Hippocampal formation (tissue), 2 donors: ENCODE measurements at places on chromosomes 7 and 10.
A peak's percentile ranks its signal among the peaks of the same experiment; 100 is the strongest.

DNA sequence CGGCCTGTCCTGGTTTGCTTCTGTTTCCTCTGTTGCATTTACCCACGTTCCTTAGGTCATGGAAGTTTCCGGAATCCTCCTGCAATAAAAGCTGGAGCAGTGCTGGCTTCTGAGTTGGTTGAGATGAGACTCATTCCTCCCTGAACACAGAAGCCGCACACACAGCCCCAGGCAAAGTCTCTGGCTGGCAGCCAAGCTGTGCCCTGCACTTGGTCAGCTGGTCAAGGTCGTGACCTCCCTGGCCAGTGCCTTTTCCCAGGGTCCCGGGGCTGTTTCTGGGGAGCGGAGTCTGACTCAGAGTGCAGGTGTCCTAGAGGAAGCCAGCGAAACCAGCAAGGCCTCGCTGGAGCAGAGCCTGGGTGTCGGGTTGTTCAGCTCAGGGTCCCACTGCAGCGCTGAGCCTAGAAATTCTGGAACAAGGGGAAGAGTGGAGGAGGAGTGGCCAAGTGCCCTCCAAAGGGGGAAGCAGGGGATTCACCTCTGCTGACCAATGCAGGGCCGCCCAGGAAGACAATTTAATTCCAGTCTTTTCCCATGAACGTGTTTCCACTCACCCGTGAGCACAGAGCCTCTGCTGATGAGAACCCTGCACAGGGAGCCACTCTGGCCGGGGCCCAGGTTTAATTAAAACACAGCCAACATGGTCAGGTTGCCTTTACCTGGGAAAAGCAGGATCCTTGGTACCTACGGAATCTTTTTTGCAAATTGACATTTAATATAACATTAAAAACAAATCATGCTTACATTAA is 245.5 kb upstream of the PPP2R2D start:
- no peak for DNase-seq

DNA sequence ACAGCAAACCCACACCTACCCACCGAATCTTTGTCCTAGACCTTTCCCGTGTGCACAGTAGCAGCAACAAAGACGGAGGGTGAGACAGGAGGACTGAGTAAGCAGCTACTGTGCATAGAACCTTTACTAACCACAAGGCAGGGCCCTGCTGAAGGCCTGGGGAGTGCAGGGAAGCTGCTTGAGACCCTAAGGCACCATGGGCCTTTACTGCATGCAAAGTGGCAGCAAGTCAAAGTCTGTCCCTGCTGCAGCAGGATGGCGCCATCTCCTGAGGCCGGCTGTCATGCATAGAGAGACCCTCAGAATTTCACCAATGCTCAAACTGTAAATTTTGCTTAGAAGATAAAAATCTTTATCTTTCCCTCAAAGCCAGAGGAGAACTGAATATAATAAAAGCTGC is 610.5 kb downstream of the ACTR3B start:
- no peak for DNase-seq

- no peak for DNase-seq
Observed at GRCh38 chr10:78155722-78156121, 122.1 kb downstream of the RPS24 start.

GRCh38 chr7:19114551-19114855 is 2.9 kb downstream of the TWIST1 start:
- no peak for DNase-seq

DNA sequence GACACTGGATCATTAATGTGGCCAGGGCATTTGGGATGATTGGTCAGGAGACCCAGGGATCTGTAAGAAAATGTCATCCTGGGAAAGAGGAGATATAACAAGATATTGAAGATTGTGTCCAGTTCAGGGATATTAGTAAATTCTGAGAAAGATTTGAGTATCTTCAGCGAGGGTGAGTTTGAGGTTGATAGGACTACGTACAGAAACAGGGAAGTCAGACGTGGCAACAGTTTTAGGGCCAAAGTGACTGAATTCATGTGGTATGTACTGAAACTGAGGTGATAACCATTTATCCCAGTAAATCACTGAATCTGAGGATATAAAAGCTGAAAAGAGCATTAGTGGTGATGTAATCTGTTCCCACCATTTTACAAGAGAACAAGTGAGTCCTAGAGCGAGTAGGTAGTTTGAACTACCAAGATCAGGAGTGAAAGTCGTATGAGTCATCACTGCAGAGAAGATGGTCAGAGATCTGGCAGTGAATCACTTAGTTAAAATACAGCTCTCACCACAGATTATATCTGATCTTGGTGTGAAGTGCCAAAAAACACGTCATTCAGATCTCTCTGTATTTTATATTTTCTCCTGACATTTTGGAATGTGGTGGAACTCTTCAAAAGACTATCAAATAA is 220.5 kb downstream of the CDK14 start:
- DNase-seq = no peak

GRCh38 chr10:28806488-28806941 is 129.2 kb downstream of the BAMBI start:
- DNase-seq = no peak

- DNase-seq = no peak
Observed at GRCh38 chr10:118505363-118505762, 90.1 kb downstream of the PRLHR start.

DNA sequence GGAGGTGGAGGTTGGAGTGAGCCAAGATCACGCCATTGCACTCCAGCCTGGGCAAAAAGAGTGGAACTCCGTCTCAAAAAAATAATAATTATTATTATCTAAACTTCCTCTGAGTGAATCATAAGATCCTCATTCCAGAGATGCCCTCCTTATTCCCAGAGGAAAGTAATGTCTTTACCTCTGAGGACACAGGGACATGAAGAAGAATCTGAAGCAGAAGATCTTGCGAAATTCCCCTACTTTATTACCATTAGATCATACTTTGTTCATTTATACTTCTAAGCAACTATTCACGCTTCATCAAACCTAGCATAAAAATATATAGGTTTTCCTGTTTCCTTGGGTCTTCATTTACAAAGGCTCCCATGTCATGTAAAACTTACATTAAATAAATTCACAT is 143.1 kb downstream of the ETV1 start:
- DNase-seq = no peak

GRCh38 chr7:16347066-16347826 is 74.1 kb downstream of the CRPPA start:
- DNase-seq = no peak

DNA sequence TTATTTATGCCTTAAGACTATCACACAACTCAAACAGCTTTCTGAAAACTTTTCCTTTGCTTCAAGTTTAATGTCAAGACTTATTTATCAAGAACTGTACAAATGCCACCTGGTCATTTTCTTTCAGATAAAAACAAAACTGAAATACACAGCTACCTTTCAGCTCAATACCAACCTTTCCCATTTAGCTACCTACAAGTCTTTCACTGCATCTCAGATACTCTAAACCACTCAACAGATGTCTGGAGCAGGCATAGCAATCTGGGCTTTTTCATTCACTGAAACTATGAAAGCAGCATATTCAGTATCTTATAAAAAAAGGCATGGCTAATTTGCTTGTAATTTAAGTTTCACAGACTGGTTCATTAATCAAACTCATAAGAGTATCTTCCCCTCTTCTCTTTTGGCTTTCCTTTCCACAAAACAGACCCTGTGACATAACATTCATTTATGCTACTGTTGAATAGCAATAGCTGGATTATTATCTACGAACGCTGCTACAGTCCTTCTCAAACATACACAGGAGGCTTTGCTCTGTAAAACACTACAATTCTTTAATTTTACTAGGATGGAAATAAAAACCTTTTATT is 8.2 kb downstream of the TRA2A start:
- no peak for DNase-seq

- DNase-seq = no peak
Observed at GRCh38 chr7:112152186-112152585, 54.0 kb downstream of the DOCK4 start.

- DNase-seq = peak; percentile 39
Observed at GRCh38 chr7:153943861-153944260, 108.3 kb upstream of the DPP6 start.

- no peak for DNase-seq
Observed at GRCh38 chr7:16811551-16811950, 6.8 kb upstream of the AGR2 start.

DNA sequence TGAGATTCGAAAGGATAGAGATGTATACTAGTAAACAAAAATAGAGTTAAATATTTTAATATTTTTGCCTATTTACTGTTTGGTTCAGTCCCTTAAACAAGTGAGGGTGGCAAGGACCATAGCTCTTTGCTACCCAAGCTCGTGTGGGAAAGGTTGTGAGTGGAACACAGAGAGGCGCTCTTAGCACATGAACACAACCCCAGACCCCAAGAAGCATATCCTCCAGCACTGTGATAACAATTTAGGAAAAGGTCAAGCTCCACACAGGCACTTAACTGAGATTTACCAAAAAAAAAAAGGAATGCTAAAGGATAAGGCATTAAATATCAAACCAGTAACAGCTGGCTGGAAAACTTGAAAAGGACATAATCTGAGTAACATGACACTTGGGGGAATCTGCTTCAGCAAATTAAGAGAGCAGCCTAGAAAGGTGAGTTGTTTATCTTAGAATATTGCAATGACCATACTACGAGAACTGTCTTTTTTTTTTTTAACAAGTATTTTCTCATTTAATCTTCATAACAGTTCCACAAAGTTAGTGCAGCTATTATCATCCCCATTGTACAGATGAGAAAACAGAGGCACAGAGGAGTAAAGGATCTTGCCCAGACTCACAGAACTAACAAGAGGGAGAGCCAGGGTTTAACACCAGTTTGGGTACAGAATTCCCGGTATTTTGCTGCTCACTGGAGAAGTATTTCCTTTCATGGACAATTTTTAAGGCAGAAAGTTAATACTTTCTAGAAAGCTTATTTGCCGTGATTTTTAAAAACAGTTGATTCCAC is 303.5 kb upstream of the AOAH start:
- DNase-seq = no peak

GRCh38 chr10:128894641-128895040 is 572.4 kb upstream of the MGMT start:
- no peak for DNase-seq

DNA sequence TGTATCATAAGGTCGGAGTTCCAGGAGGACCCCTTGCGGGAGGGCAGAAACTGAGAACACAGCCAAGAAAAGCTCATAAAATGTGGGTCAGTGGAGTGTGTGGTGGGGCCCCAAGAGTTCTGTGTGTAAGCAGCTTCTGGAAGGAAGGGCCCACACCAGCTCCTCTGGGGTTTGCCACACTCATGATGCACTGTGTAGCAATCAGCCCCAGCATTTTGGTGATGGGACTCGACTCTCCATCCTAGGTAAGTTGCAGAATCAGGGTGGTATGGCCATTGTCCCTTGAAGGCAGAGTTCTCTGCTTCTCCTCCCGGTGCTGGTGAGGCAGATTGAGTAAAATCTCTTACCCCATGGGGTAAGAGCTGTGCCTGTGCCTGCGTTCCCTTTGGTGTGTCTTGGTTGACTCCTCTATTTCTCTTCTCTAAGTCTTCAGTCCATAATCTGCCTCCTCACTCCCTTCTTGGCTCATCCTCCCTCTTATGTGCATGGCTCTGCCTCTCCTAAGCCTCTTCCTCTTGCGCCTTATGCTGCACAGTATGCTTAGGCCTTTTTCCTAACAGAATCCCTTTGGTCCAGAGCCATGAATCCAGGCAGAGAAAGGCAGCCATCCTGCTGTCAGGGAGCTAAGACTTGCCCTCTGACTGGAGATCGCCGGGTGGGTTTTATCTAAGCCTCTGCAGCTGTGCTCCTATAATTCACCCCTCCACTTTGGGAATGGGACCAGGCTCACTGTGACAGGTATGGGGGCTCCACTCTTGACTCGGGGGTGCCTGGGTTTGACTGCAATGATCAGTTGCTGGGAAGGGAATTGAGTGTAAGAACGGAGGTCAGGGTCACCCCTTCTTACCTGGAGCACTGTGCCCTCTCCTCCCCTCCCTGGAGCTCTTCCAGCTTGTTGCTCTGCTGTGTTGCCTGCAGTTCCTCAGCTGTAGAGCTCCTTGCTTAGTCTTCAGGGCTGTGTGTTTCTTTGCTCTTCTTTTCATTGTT is 17.8 kb downstream of the PRSS2 start:
- no peak for DNase-seq

DNA sequence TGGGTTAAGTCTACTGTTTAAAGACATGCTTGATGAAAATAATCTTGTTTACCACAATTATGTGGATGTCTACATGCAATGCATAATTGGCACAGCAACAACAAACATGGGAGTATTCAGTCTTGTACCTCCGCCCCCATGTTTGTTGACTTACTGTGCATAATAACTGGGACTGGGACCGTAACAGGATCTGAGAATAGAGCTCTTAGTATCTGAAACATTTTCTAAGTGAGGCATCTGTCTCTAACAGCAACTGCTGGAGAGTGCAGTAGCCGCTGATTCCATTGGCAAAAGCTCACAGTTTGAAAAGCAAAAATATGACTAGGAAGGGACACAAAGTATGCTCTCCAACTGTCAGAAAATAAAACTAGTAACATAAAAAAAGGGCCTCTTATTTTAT is 61.6 kb downstream of the ENO4 start:
- DNase-seq = no peak

GRCh38 chr10:73871295-73872189 is 2.8 kb downstream of the CAMK2G start:
- DNase-seq = no peak

DNA sequence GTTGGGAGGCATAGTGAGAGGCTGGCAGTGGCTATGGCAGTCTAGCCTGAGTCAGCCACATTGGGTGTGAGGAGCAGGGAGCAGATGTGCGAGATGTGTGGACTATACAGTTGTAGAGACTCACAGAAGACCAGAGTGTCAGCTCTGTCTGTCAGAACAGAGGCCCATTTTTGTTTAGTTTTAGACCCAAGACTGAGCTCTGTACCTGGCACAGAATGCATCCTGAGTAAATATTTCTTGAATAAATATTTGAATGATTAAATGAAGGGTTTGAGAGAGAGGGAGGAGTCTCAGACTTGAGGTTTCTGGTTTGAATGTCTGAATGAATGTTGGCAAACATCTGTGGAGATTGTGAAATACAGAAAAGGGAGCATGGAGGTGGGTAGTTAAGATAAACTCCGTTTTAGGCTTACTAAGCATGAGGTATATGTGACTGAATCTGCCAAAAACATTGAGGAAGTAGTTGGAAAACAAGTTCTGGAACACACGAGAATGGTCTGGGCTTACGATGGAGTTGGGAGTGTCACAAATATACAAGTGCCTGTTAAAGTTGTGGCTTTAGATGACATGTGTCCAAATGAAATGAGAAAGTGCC is 3.6 kb downstream of the SEC23IP start:
- DNase-seq = no peak

GRCh38 chr7:16098058-16098457 is 323.3 kb downstream of the CRPPA start:
- no peak for DNase-seq

DNA sequence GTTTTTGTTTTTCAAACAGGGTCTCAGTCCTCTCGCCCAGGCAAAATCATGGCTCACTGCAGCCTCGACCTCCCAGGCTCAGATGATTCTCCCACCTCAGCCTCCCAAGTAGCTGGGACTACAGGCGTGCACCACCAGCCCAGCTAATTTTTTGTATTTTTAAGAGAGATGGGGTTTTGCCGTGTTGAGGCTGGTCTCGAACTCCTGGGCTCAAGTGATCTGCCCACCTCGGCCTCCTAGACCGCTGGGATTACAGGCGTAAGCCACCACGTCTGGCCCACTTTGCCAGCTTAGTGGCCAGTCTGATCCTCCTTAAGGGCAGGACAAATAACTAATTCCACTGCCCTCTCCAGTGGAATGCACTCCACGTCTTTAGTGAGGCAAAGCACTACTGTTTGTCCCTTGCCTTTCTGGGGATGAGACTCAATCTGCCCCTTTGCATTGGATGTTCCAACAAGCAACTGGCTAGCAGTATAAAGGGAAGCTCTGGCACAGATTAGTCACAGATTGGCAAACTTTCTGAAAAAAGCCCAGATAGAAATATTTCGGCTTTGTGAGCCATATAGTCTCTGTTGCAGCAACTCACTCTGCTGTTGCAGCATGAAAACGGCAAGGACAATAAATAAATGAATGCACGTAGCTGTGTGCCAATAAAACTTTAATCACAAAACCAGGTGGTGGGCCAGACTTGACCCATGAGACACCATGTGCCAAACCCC is 143.8 kb upstream of the RHEB start:
- DNase-seq = no peak
